Neuronal stem cell (in vitro differentiated cells): ENCODE measurements at places on chromosomes 1 and 21.

DNA sequence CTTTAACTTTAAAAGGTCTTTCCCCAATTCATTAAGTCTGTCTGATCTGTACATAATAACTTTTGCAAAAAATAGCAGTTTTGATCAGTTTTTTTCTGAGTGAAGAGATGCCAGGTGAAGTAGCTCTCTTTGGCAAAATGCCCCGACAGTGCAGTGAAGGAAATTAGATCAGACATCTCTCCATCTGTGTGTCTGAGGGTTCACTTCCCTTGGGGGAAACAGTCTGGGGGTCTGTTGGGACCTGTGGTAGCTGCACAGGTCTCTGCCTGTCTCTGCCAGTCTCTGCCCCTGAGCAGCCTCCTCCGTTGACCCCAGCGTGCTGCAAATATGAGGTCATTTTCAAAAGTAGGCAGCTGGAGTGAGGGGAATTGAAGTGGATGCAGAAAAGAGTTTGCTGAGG, 54.5 kb downstream of the TBCE start:
- DNase-seq = no peak

DNA sequence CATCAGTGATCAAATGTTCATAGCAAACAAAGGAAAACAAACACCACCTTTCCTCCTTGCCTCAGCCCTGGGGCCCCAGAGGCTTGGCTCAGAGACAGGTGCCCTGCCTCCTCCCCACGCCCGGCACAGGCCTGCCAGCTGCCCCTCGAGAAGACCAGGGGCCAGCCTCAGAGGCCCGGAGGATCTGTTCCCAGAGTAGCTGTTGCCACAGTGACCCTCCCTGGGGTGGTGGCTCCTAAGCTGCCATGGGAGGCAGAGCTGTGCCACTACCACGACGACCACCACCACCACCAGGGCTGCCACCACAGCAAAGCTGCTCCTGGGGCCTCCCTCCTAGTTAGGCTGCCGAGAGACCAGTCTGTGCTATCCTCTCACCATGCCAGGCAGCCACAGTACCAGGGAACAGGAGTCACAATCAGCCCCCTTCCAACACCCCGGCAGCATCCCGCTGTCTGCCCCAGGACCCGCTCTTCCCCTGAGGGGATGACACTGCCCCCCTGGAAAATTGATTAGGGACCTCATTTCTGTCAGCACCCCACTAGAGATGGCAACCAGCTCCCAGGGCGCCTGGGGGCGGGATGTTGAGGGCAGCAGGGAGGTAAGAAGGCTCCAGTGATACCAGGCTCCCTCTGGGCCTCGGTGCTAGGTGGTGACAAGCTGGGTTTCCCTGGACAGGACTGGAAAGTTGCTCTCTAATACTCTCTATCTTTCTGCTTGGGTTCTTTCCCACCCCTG, 30.5 kb downstream of the KCNC4 start:
- DNase-seq = no peak

GRCh38 chr1:165119086-165119485, 237.4 kb downstream of the LMX1A start:
- DNase-seq = no peak

GRCh38 chr21:43936247-43936967, 71.4 kb downstream of the AGPAT3 start:
- DNase-seq = no peak

DNA sequence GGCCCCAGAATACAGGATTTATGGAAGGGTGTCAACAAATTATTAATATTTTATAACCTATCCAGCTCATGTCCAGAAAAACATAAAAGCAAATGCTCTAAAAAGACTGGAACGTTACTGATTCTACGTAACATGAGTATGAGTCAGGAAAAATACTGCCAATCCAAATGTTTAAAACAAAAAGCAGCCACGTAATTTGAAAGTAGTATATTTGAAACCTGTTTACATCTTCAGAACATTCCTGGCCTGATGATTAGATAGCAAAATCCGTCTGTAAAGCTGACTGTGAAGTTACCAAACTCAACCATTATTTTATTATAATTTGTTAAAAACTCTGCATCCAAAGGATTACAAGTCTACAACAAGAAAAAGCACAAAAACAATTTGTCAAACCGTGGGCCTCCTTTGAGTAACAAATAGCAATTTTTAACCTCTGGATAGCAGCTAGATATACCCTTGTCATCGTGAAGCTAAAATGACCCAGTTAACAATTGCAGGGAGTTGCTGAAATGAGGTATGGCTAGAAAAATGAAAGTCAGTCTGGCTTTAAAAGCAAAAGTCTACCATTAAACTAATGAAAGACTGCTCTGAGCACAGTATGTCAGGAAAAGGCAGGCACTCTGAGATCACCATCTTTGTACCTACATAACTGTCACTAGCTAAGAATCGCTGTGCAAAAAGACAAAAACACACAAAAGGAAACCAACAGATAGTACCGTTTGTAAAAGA, 1.2 kb downstream of the UBR4 start:
- DNase-seq = no peak

- DNase-seq = peak; percentile 71
Observed at GRCh38 chr21:46183910-46184624, at the start of gene SPATC1L. Gene SPATC1L, minus strand, starts transcription at chr21:46184459. Its CDS starts 1,643 bp downstream, at chr21:46182816.

GRCh38 chr1:240435996-240436566, 175.9 kb downstream of the GREM2 start:
- DNase-seq = no peak

- no peak for DNase-seq
Observed at GRCh38 chr1:63886340-63886739, 112.5 kb downstream of the ROR1 start.
